ENCODE measurements at places on chromosomes 16 and 17.
A peak's percentile ranks its signal among the peaks of the same experiment; 100 is the strongest.

DNA sequence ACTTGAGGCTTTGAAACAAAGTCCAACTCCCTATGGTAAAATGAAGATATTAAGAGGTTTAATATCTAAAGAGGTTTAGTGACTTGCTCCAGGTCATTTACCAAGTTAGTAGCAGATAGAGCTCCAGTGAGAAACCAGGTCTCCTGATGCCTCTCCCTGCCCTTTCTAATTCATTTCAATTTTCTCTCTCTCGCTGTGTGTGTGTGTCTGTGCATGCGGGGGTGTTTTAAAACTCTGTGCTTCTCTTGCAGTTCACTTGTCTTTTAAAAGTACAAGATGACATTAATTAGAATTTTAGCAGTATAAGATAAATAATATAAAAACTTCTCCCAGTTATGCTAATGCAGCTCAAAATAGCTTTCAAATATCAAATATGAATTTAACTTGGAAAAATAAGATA, 8.2 kb upstream of the ZP2 start:
- no peak for DNase-seq

GRCh38 chr16:71927383-71927782, 32.1 kb downstream of the IST1 start:
- DNase-seq = no peak

- no peak for DNase-seq
These were observed 4.5 kb downstream of the CYB561 start for GRCh38 chr17:63441654-63442053.

DNA sequence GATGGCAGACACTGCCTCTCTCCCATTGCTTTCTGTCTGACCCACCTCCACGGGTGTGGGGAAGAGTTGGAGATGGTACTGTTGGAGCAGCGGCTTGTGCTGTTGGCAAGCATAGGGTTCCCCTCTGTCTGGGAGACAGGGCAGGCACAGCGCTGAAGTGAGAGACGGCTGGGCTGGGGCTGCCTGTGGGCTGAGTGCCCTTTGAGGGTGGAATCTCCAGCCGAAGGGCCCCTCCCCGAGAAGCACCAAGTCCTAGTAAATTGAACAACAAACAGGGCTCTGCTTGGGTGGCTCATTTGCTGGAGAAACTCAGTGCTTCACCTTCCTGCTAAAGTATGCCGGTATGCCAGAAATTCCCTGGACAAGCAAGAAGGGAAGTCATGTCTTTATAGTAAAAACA, 79.7 kb downstream of the KSR1 start:
- no peak for DNase-seq

GRCh38 chr17:376936-377863, 24.6 kb upstream of the RPH3AL start:
- DNase-seq = no peak

- no peak for DNase-seq
These were observed 3.3 kb upstream of the ZC3H7A start for GRCh38 chr16:11800382-11800718.

DNA sequence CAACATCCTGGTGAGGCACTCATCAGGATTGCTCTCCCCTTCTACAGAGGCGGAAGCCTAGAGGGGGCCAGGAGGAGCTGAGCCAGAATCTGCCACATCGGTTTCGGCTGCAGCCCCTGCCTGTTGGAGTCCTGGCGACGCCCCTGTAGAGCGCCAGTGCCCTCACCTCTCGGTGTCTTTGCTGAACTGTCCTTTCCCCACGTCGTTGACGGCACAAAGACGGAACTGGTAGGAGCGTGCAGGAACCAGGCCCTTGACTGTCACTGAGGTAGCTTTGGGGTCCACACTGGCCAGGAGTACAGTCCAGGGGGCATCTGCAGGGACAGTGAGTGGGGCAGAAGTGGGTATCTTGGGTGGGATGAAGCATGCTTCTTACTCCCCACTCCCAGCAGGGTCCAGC, 110.3 kb upstream of the CDC42EP4 start:
- no peak for DNase-seq

DNA sequence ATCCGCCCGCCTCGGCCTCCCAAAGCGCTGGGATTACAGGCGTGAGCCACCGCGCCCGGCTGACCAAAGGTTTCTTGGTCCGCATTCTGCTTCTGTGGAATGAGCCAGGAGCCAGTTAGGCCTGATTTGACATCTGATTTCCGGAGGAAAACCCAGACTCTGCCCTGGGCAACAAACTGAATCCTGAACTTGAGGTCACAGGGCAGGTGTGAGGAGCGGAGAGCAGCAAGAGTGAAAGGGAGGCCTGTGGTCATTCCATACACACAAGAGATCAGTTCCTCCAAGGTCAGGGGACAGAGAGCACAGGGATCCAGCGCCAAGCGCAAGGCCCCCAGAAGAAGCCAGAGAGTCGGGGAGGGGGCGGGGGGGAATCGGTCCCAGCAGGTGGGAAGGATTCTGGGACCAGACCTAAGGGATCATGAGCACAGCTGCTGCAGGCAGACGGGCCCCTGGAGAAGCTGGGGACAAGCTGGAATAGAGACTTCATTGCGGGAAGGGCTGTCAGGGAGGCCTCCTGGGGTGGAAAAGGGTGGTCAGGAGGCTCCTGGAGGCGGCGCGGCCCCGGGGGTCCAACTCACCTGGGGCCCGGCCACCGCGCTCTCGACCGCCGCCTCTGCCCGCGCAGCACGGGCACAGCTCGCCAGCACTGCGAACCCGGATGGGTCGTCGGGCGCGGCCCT, 436 bp downstream of the SHPK start:
- DNase-seq = no peak

DNA sequence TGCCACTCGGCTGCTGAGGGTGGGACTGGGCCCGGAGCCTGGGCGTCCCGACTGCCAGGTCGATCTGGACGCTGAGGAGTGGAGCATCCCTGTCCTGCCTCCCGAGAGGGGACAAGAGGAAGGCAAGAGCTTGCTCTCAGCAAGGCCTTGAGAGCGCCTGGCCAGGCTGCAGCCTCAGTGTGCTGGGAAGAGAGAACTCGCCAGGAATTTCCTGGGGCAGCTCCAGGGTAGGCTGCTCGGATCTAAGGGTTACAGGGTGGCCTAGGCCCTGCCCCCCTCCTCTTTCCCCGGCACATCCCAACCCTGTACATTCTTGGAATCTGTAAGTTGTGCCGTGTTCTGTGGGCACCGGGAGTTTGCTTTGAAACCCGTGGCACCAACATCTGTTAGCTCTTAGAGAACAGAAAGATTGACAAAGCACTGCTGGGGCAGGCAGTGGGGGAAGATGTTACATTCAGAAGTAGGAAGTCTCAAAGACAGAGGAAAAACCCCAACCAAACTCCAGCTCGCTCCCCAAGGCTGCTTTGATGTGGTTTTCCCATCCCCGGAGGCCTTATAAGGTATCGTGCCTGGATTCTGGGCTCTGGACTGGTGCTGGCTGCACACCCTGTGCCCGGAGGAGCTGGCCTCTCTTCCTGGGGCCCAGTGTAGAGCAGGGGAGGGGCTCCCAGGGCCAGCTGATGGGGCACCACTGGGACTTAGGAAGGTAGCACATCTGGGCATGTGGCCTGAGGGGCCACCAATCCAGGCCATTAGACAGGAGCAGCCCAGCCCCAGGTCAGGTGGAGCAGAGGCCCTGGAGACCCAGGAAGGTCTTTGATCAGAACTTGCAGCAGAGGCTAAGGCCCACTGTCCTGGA, 55.2 kb downstream of the NKD1 start:
- no peak for DNase-seq

- DNase-seq = peak; percentile 96
These were observed at the start of gene MKS1 for GRCh38 chr17:58219007-58219788. MKS1 (minus strand) TSS chr17:58219255; CDS start chr17:58219230, 25 bp downstream.

DNA sequence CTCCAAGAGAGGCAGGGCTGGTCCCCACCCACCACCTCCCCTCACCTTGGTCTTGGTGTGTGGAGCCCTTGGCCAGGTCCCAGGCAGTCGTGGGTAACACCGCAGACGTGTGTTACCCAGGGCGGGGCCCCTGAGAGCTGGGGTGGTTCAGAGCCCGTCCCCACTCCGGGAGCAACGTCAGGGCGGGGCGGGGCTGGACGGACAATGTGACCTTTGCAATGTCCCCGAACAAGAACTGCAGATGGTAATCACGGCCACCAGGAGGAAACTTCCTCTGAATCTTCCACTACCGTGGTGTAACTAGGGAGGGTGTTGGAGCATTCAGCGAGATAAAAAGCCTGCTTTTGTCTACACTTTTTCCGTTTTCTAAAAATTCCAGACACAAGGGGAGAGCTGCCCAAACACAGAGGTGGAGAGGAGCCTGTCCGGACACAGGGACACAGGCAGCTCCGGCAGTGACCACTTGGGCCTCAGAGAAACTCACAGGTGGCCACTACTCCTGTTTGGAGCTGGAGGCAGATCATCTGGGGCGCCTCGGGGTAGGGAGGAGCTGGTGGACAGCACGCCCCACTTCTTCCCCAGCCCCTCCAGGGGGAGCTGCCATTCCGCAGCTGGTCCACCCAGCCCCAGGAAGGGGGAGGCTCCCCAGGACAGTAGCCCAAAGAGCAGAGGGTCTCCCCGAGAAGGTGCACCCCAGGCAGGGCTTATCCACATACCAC, 14.2 kb upstream of the SLC38A10 start:
- DNase-seq = no peak

- no peak for DNase-seq
These were observed 51.9 kb downstream of the COG7 start for GRCh38 chr16:23401139-23401538.

DNA sequence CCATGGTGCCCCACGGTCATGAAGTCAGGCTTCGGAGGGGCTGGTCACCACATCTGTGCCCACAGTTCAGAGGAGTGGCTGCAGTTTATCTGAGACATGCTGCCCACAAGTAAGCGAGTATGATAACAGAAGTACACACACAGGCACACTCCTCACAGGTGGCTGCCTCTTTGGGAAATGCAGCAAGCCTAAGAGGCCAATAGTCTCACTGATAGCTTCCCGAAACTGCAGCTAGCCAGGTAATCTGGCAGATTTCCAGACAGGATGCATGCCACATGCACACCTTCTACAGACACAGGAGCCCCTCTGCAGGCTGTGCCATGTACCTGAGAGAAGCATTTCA, 12.6 kb upstream of the GFOD2 start:
- DNase-seq = no peak

DNA sequence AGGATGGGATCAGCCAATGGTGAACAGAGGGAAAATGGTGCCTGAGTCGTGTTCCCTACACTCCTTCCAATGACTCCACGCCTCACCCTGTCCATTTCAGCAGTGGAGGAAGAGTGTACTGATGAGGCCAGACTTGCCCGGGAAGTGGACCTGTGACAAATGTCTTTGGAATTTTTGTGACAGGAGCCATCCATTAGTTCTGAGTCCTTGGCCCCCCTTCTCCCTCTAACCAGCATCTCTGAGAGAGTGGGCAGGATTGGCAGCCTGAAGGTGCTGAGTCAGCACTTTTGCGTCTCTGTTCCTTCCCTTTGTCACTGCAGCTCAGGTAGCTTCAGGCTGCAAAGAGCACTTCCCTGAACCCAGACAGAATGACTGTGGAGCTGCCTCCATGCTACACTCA, 30.8 kb downstream of the BEAN1 start:
- DNase-seq = no peak

DNA sequence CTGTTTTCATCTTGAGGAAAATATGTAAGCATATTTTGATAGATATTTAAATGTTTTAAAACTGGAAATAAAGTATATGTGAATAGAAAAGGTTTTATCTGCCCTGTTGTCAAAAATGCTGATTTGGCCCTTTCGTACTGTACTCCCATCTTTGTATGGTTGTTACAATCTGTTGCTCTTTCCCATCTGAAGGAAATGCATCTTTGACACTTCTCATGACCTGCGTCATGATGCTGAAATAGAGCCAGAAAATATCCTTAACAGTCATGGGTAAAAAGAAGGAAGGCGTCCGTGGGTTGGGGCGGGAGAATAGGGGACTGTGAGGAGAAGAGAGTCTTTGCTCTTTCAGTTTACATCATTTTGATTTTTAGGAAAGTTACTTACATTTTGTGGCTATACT, 327.7 kb downstream of the BCAS3 start:
- no peak for DNase-seq

Measured in stimulated activated CD4-positive, alpha-beta T cell treated with anti-CD3 and anti-CD28 coated beads, Interleukin-4, amount 100 ng/mL, for 1 hour (primary cell).